Endodermal cell (in vitro differentiated cells): ENCODE measurements at places on chromosomes 2 and 18.
A peak's percentile ranks its signal among the peaks of the same experiment; 100 is the strongest.

GRCh38 chr2:3911882-3912455 lies 208.6 kb downstream of the DCDC2C start:
- no peak for DNase-seq

- DNase-seq = no peak
Measured at GRCh38 chr2:30626397-30626796, 179.4 kb downstream of the LCLAT1 start.

DNA sequence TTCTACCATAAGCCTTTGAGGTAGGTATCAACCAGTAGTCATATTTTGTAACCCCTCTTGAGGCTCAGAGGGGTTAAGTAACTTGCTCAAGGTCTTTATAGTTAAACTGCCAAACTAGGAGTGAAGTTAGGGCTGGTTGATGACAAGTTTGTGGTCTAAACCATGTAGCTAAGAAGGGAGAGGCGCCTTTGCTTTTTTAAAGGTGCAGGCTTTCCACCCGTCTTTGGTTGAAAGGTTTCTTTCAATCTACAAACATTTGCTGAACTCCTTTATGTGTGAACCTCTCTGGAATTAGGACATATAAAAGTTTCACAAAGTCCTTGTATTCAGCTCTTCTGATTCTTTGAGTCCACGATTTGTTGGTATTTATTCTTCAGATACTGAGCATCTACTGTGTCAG lies 2.4 kb upstream of the MTA3 start:
- DNase-seq = no peak

- no peak for DNase-seq
Measured at GRCh38 chr2:120453635-120453998, 107.7 kb downstream of the INHBB start.

DNA sequence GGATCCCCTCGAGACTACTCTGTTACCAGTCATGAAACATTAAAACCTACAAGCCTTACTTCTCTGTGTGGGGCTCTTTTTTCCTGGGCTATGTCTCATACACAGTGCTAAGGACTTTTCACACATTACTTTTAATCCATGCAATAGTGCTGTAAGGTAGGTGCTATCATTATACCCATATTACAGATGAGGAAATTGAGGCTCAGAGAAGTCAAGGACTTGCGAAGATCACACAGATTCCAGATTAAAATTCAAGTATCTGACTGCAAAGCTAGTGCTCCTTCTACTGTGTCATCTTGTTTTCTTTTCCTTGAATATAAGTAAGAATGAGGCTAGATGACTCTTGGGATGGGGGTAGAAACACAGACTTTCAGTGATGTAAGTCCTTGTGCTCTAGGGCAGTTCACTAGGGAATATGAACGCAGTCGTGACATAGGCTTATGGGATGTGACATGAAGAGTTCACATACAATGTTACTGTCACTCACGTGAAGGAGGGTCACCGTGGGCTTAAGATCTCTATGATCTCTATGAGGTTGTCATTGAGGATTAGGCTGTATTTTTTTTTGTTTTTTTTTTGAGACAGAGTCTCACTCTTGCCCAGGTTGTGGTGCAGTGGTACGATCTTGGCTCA lies 7.0 kb upstream of the DGUOK start:
- DNase-seq = peak; percentile 4

DNA sequence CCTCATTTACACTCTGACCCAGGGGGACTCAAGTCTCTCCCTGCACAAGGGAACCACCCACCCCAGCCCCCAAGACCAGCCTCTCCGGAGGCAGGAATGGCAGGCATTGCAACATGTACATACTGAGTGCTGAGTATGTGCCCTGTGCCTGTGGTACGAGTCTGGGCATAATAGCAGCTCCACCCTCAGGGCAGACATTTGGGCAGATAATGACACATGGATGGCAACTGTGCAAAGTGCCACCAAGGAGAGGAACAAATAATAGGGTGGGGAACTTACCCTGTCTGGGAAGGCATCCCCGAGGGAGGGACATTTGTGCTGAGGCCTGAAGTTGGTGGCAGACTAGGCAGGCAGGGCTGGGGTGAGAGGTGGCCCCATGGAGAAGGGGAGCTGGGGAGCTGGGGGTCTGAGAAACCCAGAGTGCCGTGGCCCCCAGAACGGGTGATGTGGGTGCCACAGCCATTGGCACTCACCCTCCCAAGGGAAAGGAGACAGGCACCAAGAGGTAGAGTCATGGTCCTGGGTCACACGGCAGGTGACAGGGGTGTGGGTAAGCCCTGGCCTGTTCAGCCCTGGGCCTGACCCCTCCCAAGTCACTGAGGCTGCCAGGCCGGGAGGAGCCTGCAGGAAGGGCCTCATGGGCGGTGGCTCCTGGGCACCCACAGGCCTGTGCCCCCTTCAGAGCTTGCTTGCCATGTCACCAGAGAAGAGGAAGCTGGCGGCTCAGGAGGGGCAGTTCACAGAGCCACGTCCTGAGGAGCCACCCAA lies 15.7 kb upstream of the GPR17 start:
- no peak for DNase-seq

GRCh38 chr2:121345887-121346286 lies 60.9 kb upstream of the TFCP2L1 start:
- DNase-seq = no peak

GRCh38 chr2:18455236-18455862 lies 105.1 kb downstream of the RDH14 start:
- peak; percentile 79 for DNase-seq

- DNase-seq = no peak
Measured at GRCh38 chr2:159605441-159606178, 10.7 kb downstream of the BAZ2B start.

DNA sequence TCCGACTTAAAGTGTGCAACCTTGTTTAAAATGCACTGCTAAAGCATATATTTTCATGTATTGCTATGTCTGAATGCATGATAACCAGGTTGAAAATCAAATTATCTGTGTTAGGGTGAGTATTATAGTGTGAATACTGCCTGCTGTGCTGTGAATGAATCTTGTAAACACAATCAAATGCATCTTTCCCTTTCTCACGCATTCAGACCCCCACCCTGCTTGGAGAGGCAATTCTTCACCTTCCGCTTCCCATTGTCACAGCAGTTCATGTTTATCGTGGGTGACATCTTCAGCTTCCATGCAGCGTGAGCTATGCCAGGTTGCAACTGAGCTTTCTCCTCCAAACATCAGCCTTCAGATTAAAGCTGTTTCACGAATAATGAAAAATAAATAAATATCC lies 418.0 kb downstream of the MEIS1 start:
- DNase-seq = no peak

- no peak for DNase-seq
Measured at GRCh38 chr2:231152800-231153557, 28.1 kb upstream of the HTR2B start.

DNA sequence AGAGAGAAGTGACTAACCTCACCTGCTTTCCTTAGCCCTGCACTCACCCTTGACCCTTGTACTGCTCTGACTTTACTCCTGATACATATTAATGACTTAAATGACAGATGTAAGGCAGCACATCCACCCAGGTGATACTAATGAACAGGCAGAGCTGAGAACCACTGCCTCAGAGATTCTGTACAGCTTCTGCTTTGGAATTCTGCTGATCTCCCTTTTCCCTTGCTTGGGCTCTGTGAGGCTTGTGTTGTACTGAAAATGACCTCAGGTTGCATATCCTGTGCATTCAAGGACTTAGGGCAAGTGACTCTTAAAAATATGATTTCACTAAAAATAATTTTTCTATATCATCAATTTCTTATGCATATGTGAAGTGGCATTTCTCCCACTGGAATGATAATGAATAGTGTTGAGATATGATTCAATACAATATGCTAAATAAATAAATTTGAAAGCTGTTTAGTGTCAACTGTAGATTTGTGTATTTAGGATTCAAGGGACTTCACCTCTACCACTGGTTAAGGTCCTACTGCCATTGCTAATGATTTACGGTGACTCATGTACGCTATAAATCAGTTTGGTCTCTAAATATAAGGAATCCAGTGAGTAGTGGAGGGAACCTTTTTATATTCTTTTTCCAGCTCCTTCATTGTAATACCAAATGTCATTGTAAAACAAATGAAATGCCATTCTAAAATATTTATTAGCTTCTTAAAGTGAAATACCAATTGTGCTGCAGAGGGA lies 328.3 kb downstream of the SOCS6 start:
- no peak for DNase-seq

- no peak for DNase-seq
Measured at GRCh38 chr2:68971591-68972231, 2.7 kb upstream of the GKN1 start.

GRCh38 chr2:234914371-234915154 lies 37.3 kb upstream of the SH3BP4 start:
- DNase-seq = no peak

DNA sequence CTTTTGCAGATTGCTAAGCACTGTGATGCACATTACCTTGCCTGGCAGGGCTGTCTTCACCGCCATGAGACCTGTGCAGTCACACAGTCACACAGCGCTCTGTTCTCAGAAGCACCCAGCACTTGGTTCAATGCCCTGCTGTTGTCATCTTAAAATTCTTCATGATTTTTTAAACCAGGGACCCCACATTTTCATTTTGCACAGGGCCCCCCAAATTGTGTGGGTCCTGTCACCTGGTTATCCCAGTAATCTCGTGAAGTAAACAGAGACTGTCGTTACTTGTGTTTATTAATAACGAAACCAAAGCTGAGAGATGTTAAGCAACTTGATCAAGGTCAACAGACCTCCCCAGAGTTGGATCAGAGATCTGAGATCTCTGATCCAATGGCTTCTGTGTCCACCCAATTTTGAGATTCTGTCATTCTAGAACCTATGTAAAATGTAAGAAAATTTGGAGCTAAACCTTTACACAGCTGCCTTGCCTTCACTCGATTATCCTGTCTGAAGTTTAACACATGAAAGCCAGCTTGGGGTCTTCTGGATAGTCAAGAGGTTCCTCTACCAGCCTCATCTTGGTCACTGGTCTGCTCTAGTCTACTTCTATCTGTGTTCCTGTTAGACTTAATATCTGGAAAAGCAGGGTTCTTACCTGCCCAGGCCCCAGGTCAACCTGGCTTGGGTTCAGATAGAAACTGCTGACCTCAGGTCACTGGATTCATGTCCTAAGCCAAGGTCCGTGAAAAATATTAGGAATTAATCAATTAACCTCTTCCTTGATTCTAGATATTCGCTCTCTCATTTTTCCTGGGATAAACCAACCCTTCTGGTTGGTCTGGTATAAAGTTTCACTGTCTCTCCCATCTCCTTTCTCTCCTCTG lies 13.7 kb upstream of the TTC39C start:
- DNase-seq = no peak

- peak; percentile 78 for DNase-seq
Measured at GRCh38 chr2:100106460-100106859, 35.9 kb downstream of the AFF3 start.

DNA sequence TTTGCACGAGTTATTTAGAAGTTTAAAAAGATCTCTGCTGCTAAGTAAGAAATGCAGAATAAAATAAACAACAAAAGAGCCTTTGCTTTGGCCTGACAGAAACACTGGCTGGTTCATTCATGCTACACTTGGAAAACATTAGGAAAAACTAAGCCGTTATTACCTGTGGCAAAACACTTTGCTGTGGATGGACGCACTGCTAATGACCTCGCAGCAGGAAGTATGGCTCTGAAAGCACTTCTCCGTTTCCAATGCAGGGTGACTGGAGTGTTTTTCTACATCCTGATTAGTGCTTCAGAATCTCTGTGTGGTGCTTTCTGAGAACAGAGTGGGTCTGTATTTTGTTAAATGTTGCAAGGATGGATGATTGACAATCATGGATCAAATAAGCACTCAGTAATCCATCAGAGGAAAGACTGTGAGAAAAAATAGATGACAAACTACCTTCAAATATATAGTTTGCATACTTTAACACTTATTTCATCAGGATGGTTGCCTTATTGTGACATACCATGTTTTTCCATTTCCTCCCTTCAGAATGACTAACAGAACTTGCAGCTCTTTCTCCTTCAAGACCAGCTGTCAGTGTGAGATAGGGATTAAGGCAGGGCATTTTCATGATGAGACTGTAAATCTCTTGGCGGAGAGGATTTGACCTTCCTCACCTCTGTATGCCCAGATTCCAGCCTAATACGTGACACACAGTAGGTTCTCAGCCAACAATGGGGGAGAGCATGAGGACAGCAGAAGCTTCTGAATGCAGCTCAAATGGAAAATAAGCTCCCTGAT lies 38.0 kb downstream of the LINC00305 start:
- DNase-seq = no peak

- DNase-seq = no peak
Measured at GRCh38 chr18:4060427-4061281, 394.5 kb downstream of the DLGAP1 start.

DNA sequence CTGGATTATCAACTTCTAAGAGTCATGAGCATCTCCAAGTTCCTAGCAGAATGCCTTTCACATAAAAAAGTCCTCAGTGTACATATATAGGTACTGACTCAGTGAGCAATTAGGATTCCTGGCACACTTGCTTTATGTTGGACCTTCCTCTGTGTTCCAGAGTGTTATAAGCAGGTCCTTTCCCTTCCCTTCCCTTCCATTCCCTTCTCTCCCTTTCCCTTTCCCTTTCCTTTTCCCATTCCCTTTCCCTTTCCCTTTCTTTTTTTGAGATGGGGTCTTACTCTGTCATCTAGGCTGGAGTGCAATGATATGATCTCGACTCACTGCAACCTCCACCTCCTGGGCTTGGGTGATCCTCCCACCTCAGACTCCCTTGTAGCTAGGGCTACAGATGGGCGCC lies 48.7 kb downstream of the SCN3A start:
- no peak for DNase-seq

DNA sequence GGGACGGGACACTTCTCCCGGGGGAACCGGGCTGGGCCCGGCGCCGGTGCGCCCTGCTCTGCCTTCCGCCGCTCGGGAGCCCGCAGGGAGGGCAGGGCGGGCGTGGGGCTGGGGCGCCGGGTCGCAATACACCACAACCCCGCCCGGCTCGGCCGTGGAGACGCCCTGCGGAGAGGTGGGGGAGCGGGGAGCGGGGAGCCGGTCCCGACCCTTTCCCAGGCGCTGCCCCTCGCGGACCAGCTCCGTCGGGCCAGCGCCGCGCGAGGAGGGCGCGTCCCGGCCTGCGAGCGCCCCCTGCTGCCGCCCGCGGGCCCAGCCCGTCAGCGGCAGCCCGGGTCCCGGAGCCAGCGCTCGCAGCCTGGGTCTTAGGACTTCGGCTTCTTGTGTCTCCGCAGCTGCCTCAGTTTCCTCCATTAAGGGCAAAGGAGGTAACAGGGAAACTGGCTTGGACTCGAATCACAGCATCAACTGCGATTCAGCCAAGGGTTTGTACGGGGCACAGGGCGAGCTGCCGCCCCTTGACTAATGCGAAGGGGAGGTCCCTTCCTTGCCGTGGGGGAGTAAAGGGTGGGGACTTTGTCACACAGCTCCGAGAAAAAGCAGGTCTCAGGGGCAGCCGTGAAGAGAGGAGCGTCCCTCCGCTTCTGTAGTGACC lies 635 bp upstream of the ADRA2B start:
- peak; percentile 87 for DNase-seq

- peak; percentile 83 for DNase-seq
Measured at GRCh38 chr2:26172871-26173775, at the start of gene GAREM2. Gene GAREM2 (plus strand): TSS chr2:26173088. CDS start chr2:26173221, 133 bp downstream.

DNA sequence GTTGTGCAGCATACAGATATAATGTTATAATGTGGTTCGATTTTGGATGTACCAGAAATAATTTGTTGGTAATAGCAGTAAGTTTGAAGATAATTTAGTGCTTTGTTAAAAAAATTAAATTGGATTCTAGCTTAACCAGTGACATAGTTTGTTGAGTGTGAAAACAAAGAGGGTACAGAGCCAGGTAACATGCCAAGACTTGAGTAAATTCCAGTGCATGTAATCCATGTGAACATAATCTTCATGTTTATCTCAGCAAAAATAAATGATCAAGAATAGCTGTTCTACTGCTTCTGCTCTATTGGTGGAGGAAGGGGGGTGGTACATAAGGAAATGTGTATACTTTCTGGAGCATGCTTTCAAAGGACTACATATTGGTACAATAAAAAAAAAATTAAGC lies 165.8 kb downstream of the DNAH7 start:
- DNase-seq = no peak

GRCh38 chr2:224910574-224910925 lies 131.7 kb downstream of the DOCK10 start:
- DNase-seq = no peak
